ENCODE measurements at places on chromosomes 11 and 22.

GRCh38 chr11:60064111-60064510 lies 7.6 kb downstream of the MS4A3 start:
- no peak for DNase-seq

GRCh38 chr11:17563961-17564686 lies 17.1 kb downstream of the OTOG start:
- no peak for DNase-seq

- no peak for DNase-seq
Observed at GRCh38 chr22:42925598-42925997, 68.5 kb upstream of the ARFGAP3 start.

- no peak for DNase-seq
Observed at GRCh38 chr11:133082453-133082781, 449.9 kb downstream of the OPCML start.

DNA sequence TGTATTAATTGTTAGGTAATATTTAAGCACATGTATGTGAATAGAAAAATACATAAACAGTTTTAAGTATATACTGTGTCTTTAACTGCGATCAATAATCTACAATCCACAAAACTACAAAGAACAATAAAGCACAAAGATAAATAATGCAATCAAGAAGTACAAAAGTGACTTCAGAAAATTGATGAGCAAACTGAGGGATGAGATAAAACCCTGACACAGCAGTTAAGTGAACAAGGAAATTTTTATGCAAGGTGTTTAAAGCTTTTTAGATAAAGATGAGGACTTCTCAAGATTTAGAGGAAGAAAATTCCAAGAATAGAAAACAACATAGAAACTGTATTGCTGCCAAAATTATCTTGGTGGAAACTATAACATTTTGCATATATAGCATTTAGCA lies 58.4 kb upstream of the ANGPTL5 start:
- no peak for DNase-seq

GRCh38 chr11:78914503-78914902 lies 339.8 kb upstream of the NARS2 start:
- DNase-seq = no peak

DNA sequence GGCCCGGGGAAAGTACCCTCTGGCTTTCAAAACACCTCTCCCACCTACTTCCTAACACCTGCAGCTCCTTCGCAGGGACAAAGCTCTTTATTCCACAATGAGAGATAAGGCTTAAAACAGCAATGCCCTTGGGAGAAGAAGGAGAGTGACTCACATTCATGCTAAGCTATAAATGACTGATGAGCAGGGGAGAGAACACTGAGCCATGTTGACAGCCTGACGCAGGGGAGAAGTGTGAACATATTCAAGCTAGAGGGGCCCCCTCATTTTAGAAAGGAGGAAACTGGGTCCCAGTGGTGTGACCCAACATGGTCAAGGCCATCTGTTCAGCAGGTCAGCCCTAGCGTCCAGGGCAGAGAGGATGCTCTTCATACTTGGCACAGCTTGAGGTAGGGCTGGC lies 171.8 kb downstream of the DSCAML1 start:
- DNase-seq = no peak

- no peak for DNase-seq
Observed at GRCh38 chr11:123696183-123696582, 41.8 kb upstream of the SCN3B start.

DNA sequence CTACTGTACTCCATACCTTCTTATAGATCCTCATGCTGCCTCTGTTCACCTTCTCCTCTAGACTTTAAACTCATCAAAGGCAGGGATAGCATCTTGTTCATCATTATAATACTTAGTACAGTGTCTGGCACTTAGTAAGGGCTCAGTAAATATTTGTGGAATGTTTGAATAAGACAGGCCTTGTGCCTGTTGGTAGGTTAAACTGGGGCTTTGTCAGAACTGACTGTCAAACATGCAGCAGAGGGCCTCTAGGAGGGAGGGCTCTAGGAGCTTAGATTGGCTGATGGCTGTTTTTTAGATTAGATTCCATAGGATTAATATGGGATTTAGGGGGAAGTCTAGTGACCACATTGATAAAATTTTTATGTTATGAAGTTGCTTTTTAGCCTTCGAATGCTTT lies 70.8 kb downstream of the RNF169 start:
- no peak for DNase-seq

GRCh38 chr11:120655589-120655988 lies 144.0 kb downstream of the GRIK4 start:
- no peak for DNase-seq

GRCh38 chr11:10975287-10975721 lies 117.5 kb upstream of the ZBED5 start:
- no peak for DNase-seq

DNA sequence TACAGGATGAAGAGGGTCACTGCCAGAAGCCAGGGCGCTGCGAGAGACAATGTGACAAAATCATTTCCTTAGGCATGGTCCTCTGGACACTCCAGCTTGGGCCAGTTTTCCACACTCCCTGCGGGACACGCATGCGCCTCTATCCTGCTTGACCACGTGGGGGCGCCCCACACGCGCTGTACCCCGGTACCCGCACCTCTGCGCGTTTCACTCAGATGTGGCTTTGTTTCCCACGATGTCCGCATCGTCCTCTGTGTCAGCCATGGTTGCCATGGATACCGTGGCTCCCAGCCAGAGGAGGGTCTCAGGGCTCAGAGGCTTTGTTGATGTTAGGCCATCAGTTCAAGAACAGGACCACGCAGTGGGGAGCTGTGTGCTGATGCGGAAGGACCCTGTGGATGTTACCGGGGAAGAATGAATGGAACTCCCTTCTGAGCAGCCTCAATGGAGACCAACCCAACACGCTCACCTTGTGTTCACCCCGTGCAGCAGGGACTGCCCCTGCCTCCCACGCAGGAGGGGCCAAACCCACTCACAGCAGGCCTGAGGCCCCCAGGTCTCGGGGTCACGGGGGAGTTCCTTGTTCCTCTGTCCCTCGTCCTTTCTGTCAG lies 101.1 kb upstream of the SLC22A12 start:
- peak; percentile 45 for DNase-seq

DNA sequence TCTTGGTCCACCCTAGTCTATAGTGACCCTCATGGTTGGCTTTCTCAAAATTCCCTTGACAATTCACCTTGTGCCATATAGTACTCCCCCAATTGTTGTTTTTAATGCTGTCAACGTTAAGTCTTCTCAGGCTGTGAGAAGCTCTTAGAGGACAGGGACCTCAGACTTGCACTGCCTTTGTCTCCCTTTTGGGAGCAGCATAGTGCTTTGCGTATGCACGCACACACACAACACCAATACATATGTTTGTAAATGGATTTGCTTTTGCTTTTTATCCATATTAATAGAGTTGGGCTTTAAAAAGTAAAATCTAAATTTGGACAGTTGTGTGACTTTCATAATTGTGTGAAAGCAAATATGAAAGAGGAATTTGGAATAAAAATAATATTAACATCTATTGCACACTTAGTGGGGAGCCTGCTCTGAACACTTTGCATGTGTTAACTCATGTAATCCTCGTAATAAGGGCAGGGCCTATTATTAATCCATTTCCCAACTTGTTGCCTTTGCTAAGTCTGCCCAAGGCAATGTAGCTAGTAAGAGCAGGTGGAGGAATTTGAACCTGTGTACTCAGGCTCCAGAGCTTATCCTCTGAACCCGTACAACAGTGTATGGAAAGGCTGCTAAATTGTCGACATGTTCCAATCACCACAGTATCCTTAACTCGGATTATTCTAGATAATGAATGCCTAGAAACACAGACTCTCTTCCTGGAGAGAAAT lies 257.7 kb upstream of the NARS2 start:
- DNase-seq = no peak

- no peak for DNase-seq
Observed at GRCh38 chr11:101428918-101429317, 154.9 kb downstream of the TRPC6 start.

GRCh38 chr22:23175817-23176644 lies 4.3 kb upstream of the BCR start:
- DNase-seq = no peak

- DNase-seq = peak; percentile 28
Observed at GRCh38 chr11:19869946-19870589, 157.4 kb downstream of the NAV2 start.

Data from NCI-H526 treated with DMSO at 0.1 percent for 48 hours (cell line).